Right ventricle myocardium inferior (tissue), 1 donor: ENCODE measurements at places on chromosomes 2 and 18. TPM values are rescaled to one million over a fixed set of nuclear protein-coding genes. Genes with fewer than 3 reads are reported as not detected.

- peak; percentile 68 for DNase-seq
These were observed 136.7 kb downstream of the TMEM247 start for GRCh38 chr2:46615986-46616485.

Gene OTOS
- total RNA-seq = not detected

Gene APOB
- 12.5 TPM for total RNA-seq

Gene SEMA4C
- 22.7 TPM for total RNA-seq

Gene SMYD1
- 544 TPM for total RNA-seq

DNA sequence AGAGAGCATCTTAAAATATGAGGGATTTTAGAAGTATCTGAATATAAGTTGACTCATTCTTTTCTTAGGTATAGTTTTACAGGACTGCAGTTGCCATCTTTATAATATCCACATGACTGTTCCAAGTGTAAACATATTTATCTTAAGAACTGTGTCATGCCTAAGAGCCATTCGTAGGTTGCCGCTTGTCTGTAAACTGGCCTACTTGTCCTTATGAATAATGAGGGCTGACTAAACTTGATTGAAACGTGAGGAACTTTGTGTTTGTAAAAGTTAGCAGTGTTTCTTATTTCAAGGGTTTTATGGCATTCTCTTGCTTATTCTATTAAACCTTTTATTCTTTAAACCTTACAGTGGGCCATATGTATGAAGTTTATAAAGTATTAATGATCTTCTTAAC, 99.6 kb downstream of the MAP3K20 start:
- no peak for DNase-seq

GRCh38 chr18:22753130-22753831, 179.8 kb upstream of the RBBP8 start:
- no peak for DNase-seq

DNA sequence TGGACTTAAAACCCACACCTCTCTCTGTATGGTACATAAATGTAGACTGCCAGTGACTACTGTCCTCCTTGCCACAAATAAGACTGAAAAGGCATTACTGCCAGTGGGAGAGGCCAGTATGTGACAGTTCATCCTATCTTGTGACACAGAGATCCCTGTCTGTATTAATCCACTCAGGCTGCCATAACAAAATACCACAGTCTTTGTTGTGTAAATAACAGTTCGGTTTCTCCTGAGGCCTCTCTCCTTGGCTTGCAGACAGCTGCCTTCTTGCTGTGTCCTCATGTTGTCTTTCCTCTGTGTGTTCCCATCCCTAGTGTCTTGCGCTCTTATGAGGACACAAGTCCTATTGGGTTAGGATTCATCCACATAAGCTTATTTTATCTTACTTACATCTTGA, 46.4 kb upstream of the IL1RL1 start:
- no peak for DNase-seq

- no peak for DNase-seq
These were observed 200.9 kb downstream of the TWIST2 start for GRCh38 chr2:239048736-239049135.

Gene PCARE
- total RNA-seq = 0.51 TPM

- DNase-seq = no peak
These were observed 643.1 kb downstream of the CNTNAP5 start for GRCh38 chr2:124668161-124668560.

DNA sequence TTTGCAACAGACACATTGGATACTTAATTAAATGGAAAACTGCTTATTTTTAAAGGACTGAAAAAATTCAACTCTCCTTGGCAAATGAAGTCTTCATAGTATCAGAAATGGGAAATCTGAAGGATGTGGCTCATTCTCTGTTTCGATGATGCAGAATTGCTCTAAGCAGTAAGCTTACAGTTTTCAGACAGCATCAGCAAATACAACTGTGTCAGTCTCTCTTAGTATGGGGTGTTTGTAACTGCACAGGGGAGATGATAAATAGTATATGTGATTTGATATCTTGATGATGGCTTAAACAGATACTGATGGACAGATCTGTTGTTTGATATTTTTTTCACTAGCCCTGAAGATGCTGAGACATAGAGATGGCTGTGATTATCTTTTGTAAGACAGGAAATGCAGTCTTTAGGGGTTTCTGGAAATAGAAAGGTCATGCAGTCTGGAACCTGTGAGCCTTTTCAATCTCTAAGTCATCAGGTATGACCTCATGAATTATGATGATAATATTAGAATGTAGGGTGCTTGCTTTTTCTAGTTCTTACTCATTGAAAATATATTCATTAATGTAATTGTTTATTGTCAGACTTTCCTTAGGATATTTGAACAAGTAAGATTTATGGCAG, 84.2 kb downstream of the SLC4A10 start:
- no peak for DNase-seq

DNA sequence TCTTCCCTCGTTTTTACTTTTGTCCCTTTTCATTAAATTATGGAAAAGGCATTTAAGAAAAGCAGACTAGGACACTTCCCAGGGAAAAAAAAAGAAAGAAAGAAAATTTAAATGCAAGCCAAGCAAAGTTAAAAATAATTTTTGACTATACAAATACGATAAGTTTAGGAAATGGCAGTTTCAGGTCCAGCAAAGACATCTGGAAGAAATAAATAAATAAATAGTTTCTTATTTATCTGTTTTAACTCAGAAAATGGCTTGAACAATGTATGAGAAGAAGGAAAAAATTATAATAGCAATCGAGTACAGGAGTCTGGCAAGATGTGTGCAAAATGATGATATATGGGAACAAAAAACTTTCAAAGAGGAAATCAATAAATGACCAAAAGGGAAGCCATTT, 114.6 kb upstream of the NCKAP5 start:
- DNase-seq = no peak

- DNase-seq = no peak
These were observed 2.5 kb downstream of the DLX1 start for GRCh38 chr2:172087780-172088244.

DNA sequence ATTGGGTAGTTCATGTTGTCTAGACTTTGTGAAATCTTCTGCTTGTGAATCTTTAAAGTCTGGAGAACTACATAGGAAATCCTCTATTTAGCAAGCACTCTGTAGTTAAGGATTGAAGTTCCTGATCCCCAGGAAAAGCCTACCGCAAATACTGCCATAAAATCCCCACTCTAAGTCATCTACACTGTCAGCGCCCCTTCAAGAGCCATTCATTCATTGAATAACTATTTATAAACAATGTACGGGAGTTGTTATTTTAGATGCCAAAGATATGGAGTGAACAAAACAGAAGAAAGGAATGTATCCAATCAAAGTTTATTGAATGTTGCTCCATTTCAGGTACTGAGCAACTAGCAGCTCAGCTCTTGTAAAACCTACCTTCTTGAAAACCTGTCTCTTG, 36.5 kb upstream of the SLC39A10 start:
- DNase-seq = no peak

Gene CCBE1
- 3.6 TPM for total RNA-seq

DNA sequence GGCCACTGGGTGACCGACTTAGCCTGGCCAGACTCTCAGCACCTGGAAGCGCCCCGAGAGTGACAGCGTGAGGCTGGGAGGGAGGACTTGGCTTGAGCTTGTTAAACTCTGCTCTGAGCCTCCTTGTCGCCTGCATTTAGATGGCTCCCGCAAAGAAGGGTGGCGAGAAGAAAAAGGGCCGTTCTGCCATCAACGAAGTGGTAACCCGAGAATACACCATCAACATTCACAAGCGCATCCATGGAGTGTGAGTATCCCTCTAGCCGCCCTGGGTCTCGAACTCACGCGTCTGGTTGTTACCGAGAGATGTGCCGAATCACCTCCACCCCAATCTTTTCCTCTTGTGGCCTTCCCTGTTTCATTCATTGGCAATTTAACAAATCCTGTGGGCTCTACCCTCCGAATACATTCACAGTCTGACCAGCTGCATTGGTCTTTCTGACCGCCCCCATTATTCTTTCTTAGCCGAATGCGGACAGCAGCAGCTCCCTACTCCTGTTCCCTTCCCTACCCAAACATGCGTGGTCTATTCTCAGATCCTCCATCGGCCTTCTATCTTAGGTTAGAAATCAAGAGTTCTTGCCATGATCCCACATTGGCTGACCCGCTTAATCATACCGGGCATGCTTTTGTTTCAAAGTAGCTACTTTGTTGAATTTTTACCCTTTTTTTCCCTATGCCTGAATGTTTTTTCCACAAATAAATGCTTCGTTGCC, 631 bp downstream of the RPL31 start:
- DNase-seq = no peak

DNA sequence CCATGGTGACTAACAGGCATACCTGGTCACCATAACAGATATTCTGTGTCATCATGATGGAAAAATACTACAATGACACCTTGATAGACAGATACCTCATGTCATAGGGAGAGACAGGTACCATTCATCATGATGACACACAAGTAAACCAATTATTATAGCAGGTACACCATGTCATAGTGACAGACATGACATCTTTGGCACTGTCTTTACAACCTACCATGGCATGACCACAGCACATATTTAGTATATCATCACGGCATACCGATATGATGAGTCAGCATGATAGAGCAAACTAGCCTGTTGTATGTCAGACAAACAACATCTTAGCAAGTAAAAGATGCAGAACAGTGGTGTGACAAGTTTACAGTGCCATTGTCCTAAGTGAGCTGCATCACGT, 101.3 kb upstream of the KLHL29 start:
- no peak for DNase-seq

Gene TUBA3E
- 80.0 TPM for total RNA-seq

GRCh38 chr2:235669983-235670962, 176.4 kb downstream of the AGAP1 start:
- no peak for DNase-seq

GRCh38 chr2:100745604-100746003, 74.3 kb upstream of the NPAS2 start:
- DNase-seq = no peak

DNA sequence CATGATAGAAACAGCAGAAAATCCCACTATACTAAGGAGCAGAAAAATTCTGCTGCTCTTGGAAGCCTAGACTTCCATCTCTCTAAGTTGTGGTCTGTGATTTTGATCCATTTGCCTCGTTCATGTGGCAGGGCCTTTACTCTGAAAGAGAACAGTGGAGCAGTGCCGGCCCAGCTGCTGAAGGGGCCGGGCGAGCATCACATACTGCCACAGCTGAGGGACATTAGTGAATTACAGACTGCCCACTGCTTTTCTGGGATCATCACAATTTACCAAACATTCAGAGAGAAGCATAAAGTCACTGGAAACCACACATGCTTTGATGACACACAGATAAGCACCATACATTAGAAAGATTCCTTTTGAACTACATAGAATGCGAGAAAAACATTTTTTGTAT, 217.0 kb upstream of the BOD1L2 start:
- DNase-seq = no peak

Gene CYP27A1
- 12.5 TPM for total RNA-seq

- DNase-seq = no peak
These were observed 54.3 kb upstream of the AGPS start for GRCh38 chr2:177338177-177338721.

DNA sequence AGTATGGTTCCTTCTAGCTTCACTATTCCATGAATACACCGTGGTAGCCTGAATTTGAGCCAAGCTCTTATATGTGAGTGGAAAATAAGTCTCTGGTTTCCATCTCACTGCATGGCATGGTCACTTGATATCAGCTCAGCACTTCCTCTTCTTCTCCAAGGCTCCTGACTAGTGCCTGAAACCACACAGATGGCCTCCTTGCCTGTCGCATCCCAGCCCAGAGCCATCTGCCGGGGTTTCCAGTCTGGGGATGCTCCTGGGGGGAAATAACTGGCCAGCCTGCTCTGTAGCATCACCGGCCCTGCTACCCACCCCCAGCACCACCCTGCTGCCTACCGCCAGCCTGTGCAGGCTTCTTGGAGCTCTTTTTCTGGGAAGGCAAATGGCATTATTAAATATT, 7.7 kb upstream of the MARCHF4 start:
- DNase-seq = no peak

Gene DSG4
- total RNA-seq = not detected

Gene FBLN7
- 0.54 TPM for total RNA-seq

DNA sequence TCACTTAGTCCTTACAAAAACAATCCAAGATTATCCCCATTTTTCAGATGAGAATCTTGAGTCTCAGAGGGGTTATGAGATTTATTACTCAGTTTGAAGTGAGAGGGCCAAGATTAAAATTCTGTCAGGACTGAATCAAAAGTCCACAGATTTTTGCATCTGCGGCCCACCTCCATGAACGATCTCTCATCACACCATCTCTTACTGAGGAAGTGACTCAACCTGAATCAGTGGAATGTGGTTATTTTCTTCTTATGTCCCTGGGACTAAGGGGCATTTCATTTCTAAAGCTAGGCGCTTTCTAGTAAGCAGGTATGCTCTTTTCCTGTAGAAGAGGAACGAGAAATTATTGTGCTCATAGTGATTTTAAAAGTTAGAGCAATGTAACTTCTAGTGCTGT, 360.3 kb upstream of the SPHKAP start:
- no peak for DNase-seq

GRCh38 chr2:216404010-216404618, 8.2 kb upstream of the SMARCAL1 start:
- DNase-seq = no peak

GRCh38 chr2:186889101-186889879, 40.3 kb upstream of the ZSWIM2 start:
- no peak for DNase-seq

GRCh38 chr18:79739440-79739778, 58.3 kb upstream of the KCNG2 start:
- DNase-seq = no peak

Gene CKAP2L
- 1.3 TPM for total RNA-seq
